ENCODE measurements at places on chromosomes 7 and 10.
A peak's percentile ranks its signal among the peaks of the same experiment; 100 is the strongest.

DNA sequence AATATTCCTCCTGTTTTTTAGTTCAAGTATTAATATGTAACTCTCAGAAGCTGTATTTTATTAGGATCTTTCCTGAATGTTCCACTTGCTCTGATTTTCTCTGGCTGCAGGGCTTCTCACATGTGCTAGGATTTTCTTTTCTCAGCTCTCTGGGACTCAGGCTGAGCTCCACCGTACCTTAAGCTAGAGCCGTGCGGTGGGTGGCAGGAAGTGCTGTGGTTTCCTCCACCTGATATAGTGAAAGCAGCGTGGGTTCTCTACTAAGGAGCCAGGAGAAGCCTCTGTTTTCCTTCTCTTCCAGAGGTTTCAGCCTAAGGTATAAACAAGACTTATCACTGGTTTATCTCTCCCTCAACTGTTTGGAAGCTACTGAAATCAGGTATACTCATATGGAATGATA lies 433.6 kb downstream of the NRG3 start:
- no peak for DNase-seq

DNA sequence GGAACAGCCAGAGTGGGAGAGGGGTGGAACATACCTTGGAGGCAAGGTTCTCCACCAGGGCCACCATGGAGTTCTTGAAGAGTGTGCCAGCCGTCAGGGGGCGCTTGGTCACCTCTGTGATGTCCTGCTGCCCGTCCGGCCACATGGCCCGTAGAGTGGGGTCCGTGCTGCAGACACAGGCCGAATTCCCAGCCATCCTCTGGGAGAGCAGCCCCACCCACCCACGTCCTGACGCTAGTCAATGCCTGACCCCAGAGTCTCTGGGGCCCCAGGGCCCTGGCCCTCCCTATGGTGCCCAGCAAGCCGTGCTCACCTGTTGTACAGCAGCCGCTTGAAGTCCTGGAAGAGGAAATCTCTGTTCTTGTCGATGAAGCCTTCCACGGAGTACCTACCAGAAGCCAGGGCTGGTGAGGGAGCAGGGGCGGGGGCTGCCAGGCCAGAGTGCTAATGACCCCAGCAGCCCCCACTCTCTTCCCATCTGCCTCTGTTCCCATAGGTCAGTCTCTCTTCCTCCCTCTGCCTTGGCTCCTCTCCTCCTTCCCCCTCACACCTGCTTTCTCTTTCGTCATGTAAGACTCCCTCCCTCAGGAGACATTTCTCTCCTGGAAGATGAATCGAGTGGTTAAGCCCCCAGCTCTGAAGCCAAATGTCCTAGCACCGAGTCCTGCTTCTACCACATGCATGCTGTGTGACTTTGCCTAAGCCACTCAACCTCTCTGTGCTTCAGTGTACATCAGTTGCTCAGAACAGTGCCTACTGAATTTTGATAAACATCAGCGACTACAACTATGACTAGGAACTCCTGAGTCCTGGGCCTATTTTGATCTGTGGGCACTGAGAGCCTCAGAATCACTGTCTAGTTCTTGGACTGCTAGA lies 11.0 kb downstream of the MYO1G start:
- DNase-seq = no peak

GRCh38 chr10:9018195-9019173 lies 964.0 kb downstream of the GATA3 start:
- no peak for DNase-seq

DNA sequence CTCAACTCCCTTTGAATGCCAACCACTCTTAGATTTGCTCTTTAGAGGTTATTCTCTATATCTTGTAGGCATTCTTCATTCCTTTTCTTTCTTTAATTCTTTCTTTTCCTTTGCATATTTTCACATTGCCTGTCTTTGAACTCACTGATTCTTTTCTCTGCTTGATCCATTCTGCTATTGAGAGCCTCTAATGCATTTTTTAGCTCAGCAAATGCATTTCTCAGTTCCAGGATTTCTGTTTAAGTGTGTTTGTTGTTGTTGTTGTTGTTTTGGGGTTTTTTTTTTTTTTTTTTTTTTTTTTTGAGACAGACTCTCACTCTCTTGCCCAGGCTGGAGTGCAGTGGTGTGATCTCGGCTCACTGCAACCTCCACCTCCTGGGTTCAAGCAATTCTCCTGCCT lies 71.6 kb downstream of the FBXL13 start:
- DNase-seq = no peak

GRCh38 chr7:1219498-1219897 lies 13.2 kb upstream of the UNCX start:
- DNase-seq = no peak

- DNase-seq = no peak
Measured at GRCh38 chr7:99372275-99373090, 2.0 kb upstream of the ARPC1B start.

DNA sequence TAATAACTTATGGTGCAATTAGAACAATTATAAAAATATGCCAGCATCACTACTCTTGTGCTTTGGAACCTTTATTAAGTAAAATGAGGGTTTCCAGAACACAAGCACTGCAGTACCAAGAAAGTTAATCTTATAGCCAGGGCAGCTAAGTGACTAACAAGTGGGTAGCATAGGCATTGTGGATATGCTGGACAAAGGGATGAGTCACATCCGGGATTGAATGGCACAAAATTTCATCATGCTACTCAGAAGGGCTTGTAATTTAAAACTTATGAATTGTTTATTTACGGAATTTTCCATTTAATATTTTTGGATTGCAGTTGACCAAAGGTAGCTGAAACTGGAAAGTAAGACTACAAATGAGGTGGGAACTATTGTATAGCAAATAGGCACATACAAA lies 250.6 kb downstream of the C7orf25 start:
- no peak for DNase-seq

DNA sequence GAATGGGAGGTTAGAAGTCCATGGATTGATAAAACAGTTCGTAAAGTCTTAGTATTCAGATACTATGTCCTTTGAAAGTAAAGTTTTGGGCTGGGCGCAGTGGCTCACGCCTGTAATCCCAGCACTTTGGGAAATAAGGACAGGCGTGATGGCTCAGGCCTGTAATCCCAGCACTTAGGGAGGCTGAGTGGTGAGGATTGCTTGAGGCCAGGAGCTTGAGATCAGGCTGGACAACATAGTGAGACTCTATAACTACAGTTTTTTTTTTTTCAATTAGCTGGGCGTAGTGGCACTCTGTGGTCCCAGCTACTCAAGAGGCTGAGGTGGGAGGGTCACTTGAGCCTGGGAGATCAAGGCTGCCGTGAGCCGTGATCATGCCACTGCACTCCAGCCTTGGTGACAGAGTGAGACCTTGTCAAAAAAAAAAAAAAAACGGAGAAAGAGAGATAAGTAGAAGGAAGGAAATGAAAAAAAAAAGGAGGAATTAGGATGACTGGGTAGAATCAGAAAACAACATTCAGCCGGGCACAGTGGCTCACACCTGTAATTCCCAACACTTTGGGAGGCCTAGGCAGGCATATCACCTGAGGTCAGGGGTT lies 25.7 kb upstream of the AGFG2 start:
- no peak for DNase-seq

GRCh38 chr10:12073526-12073925 lies 4.8 kb downstream of the DHTKD1 start:
- no peak for DNase-seq

DNA sequence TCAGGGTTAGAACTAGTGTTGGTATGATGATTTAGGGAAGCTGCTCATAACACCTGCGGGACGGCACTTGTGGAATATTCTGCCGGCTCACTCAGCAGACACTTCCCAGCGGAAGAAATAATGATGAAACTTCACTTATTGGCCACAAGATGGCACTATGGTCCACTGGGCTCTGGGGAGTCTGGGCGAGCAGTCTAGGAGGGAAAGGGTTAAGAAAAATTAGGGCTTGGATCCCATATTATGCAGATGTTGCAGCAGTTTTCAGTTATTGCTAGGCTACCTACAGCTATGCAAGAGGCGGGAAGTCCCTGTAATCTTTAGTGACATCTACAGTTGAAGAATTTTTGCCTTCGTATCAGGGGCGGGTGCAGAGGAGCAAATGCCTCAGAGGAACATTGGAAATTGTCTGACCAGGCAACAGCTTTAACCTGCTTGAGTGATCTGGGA lies 238.7 kb upstream of the PRSS58 start:
- DNase-seq = peak; percentile 68

GRCh38 chr7:146131701-146132100 lies 15.1 kb downstream of the CNTNAP2 start:
- DNase-seq = no peak

GRCh38 chr10:22644222-22644621 lies 70.2 kb downstream of the PIP4K2A start:
- no peak for DNase-seq
